ENCODE measurements at places on chromosomes 5 and 9. TPM values are rescaled to one million over a fixed set of nuclear protein-coding genes. Genes with fewer than 3 reads are reported as not detected.

DNA sequence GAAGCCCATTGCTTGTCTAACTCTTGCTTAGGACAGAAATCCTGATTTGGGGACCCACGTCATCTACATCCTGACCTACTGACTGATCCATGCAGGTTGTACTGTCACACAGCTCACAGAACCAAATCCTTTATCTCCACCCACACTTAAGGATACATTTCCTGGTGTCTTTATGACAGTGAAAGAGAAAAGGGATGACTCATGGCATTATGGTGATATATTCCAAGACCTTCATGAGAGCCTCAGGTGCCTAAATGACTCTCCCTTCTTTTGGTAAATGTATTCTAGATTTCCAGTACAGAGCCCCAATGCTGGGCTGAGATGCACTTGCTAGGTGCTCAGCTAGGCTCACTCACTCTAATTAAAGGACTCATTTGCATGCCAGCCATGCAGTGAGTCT lies 26.0 kb upstream of the DMRT2 start:
- DNase-seq, result no peak

DNA sequence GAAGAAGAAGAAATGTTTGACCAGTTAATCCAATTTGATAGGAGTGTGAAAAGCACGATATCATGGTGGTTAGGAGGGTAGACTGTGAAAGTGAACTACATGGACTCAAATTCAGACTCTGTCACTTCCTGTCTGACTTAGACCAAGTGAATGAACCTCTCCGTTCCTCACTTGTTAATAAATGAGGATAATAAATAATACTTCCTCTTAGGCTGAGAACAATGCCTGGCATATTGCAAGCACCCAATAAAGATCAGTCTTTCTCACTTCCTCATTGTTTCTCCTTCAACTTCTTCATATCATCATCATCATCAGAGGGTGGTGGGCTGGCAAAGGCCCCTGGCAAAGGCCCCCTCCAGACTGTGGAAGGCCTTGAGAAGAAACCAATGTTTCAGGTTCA lies 148.7 kb downstream of the CDK5RAP2 start:
- no peak for DNase-seq

The CAMLG gene
- 49.7 TPM for polyA plus RNA-seq

DNA sequence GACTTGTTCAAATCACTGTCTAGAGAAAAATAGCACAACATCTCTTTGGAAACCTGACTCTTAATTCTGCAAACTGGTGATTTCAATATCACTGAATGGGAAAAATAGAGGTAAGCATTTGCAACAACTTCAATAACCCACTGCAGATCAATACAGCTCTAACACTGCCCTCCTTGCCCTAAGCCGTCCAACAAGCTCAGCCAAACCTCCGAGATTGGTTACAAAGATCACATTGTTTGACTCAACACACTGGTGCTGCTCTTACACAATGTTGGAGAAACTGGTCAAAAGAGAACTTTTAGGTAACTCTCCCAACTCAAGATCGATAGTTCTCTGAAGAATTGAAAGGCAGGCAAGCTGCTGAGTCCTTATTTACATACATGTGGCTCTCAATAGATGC lies 150.4 kb downstream of the SPOCK1 start:
- no peak for DNase-seq

DNA sequence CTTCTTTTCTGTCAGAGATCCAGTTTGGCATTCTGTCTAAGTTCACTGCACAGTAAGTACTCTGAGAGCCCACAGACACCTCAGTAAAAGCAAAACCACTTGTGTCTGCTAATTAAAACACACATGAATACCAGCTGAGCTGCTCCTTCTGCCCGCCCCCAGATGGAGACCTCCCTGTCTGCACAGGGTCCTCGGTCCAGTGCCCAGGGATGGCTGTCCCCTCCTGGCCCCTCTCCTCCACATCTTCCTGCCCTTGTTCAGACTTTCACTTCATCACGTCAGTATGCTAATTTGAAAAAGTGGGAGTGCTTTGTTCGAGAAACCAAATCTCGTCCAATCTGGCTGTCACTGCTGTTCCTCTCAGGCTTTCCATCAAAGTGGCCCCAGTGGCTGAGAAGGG lies 43.5 kb downstream of the LIX1 start:
- no peak for DNase-seq

GRCh38 chr5:102891175-102891574 lies 136.1 kb downstream of the PAM start:
- no peak for DNase-seq

DNA sequence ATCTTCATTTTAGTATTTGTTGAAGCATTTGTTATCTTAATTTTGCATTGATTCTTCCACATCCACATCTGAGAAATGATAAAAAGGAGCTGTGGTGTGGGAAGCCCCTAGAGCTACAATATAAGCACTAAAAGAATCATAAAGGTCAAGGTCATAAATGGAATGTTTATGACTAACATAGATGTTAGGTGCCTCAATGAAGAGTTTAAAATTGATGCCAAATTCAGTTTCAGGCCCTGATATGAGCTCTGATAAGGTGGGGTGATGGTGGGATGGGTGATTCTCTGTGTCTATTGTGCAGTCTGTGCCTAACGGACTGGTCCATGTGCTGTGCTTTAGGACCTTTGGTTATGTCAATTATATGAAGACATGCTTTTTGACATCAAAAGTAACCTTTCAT lies 61.2 kb upstream of the CAMK4 start:
- DNase-seq, result no peak

GRCh38 chr5:153030755-153031725 lies 459.4 kb upstream of the GRIA1 start:
- no peak for DNase-seq

The OMD gene
- 15.3 TPM for polyA plus RNA-seq

The HTR1A gene
- not detected for polyA plus RNA-seq

Measured in urinary bladder (tissue), 4 donors.